ENCODE measurements at places on chromosomes 7 and 10. TPM values are rescaled to one million over a fixed set of nuclear protein-coding genes. Genes with fewer than 3 reads are reported as not detected.
A peak's percentile ranks its signal among the peaks of the same experiment; 100 is the strongest.

GRCh38 chr7:24455813-24456525 lies 117.3 kb upstream of the PALS2 start:
- DNase-seq = no peak

DNA sequence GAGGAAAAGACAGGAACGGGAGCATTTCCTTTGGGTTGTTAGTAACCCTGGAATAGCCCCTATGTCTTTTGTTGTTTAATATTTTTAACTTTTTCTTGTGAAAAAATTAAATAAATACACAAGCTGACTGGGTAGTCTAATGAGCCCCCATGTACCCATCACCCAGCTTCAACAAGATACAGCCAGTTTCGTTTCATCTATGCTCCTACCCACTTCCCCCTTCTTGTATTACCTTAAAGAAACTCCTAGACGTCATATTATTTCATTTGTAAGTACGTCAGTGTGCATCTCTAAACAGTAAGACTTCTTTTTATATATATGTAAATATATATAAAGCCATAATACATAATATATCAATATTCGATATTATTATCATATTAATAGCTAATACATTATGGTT lies 42.8 kb upstream of the NUB1 start:
- no peak for DNase-seq

DNA sequence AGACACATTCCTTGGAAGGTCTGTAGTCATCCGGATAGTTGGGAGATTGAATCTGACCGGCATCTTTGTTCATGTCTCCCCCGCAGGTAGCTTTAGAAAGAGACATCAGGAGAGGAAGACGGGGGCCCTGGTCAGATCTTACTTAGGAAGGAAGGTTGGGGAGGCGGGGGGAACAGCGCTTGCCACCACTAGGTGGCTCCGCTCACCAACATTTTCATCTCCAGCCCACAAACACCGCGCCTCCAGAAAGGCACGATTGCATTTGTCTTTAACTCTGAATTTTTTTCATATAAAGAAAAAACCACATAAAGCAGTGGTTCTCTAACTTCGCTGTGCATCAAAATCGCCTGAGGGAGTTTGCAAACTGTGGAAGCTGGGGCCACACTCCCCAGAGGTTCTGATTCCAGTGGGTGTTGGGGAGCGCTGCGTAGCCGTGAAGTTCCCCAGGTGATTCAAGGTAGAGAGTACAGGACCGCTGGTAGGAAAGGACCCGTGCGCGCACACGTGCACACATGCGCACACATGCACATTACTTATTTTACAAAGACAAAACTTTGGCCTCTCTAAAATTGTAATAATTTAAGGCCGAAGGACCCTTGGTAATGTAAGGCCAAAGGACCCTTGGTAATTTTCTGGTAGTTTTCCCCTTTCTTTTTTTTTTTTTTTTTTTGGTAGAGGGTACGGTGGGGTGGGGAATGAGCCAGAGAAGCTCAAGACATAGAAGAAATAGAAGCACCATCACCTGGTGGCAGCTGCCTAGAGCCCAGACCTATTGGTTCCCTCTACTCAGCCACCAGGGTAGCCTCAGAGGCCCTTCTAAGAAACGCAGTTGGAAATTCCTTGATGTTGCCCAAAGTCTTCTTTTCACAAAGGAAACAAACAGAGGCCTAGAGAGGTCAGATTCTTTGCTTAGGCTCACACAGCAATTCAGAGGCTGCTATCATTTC lies 37.4 kb upstream of the OPALIN start:
- peak; percentile 61 for DNase-seq

- no peak for DNase-seq
Measured at GRCh38 chr10:129322933-129323820, 143.9 kb upstream of the MGMT start.

DNA sequence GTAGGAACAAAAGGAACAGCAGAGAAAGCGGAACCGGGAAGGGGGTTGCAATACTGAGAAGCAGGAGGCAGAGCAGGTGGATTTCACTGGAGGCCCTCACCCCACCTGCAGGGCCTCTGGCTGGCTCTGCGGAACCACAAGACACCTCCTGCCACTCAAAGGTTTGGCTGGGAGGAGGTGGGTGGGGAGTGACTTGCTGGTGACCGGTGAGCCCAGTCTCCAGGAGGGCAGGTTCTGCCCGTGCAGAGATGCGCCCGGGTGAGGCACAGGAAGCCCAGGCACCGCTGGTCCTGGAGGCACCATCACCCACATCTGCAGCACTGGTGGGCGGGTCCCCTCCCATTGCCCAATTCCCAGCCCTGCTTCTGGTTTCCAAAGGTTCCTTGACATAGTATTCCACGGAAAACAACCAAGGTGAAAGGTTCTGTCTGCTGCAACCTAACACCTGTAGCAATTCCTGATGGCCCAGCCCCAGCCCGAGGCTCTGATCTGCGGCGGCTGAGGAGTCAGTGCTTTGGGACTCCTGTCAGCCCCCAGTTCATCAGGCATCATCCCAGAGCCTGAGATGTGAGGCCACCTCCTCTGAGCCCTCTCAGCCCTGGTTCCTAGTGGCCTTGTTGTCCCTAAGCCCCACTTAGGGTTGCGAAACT lies 64.4 kb downstream of the CALML3 start:
- DNase-seq = no peak

- no peak for DNase-seq
Measured at GRCh38 chr7:146658604-146659003, 542.0 kb downstream of the CNTNAP2 start.

- no peak for DNase-seq
Measured at GRCh38 chr10:130140425-130140824, 4.2 kb downstream of the GLRX3 start.

GRCh38 chr10:132666705-132667341 lies 119.1 kb downstream of the NKX6-2 start:
- DNase-seq = no peak

GRCh38 chr7:139044813-139045794 lies 9.3 kb upstream of the ZC3HAV1L start:
- DNase-seq = no peak

- DNase-seq = peak; percentile 81
Measured at GRCh38 chr7:47254081-47254977, 327.6 kb downstream of the TNS3 start.

- DNase-seq = no peak
Measured at GRCh38 chr7:22662556-22663356, 64.2 kb upstream of the IL6 start.

DNA sequence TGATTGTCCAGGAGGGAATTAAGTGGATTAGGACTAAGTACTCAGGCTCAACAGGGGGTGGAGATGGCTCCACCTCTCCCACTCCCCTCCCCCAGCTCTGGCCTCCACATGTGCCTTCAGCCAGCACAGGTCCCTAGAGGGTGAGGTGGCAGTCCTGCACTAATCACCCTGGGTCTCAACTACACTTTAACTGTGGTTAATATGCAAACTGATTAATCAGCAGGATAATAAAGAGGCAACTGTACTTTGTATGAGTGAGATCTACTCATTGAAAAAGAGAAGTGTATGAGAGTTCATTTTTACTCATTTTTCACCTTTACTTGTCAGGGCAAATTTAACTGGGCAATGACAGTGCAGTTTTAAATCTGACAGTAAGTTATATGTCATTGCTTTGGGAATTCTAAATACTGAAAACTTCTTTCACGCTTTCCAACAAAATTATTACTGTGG lies 223.8 kb upstream of the CCDC6 start:
- DNase-seq = peak; percentile 23

DNA sequence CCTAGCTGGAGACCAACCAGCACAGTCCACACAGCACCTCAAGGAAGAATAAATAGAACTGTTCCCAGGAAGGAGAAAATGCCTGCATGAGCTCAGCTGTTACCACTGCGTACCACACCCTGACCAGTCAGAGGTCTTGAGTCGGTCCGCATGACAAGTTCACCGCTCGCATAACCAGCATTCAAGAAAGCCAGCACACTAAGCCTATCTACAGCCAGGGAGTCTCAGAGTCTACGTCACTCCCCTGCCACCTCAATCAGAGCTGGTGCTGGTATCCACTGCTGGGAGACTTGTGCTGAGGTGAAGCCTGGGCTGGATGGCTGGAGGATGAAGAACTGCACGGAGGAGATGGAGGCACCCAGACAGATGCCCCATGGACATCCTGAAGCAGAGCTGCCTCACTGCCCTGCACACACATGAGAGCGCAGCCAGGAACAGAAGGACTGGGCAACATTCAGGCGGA lies 19.6 kb downstream of the AKR1C1 start:
- peak; percentile 58 for DNase-seq

DNA sequence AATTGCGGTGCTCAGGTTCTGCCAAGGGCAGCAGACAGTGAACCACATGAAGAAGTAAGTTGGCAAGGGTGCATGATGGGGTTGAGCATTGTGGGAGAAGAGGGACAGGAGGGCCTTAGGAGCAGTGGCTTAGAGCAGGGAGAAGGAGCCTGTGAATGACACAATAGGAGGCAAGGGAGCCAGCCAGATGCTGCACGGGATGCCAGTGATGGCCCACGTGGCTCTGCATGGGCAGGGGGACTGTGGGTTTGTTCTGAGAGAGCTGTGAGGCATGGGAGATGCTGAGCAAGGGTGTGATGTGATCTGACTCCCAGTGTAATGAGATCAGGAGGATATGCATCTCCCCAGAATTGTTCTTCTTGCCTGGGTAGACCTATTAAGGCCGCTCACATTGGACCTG lies 60.9 kb downstream of the C10orf90 start:
- no peak for DNase-seq

DNA sequence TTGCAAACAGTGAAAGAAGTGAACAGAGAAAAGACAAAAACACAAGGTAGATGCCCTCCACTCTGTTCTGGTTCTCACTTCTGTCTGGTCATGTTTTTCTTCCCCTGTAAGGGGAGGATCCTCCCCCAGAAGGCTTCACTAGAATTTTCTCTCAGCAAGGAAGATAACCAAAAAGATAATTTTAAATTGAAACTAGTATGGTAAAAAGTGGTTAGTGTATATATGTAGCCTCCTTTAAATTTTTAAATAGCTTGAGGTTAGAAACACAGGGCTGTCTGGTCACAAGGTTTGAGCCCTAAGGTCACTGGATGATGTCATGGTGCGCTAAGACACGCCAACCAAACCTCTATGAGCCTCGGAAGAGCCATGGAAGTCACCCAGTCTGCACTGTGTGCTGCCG lies 5.6 kb upstream of the PKD1L1 start:
- DNase-seq = no peak

DNA sequence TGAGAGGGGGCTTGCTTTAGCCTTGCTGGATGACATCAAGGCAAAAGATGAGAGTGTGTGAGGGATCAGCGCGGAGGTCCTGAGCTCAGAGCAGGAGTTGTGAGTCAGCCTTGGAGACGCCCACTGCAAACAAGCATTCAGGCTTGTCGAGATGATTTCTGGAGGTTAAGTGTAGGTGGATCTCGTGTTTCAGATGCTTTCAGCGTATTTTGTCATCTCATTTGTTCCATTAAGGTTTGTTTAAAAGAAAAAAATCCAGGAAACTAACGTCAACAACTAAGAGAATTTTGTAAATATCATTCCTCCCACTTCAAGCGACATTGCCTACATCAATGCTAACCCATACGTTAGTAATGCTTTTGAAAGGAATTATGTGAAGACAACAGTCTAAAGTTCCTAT lies 715.4 kb upstream of the NRP1 start:
- DNase-seq = no peak

GRCh38 chr10:4082861-4083260 lies 297.9 kb upstream of the KLF6 start:
- no peak for DNase-seq

DNA sequence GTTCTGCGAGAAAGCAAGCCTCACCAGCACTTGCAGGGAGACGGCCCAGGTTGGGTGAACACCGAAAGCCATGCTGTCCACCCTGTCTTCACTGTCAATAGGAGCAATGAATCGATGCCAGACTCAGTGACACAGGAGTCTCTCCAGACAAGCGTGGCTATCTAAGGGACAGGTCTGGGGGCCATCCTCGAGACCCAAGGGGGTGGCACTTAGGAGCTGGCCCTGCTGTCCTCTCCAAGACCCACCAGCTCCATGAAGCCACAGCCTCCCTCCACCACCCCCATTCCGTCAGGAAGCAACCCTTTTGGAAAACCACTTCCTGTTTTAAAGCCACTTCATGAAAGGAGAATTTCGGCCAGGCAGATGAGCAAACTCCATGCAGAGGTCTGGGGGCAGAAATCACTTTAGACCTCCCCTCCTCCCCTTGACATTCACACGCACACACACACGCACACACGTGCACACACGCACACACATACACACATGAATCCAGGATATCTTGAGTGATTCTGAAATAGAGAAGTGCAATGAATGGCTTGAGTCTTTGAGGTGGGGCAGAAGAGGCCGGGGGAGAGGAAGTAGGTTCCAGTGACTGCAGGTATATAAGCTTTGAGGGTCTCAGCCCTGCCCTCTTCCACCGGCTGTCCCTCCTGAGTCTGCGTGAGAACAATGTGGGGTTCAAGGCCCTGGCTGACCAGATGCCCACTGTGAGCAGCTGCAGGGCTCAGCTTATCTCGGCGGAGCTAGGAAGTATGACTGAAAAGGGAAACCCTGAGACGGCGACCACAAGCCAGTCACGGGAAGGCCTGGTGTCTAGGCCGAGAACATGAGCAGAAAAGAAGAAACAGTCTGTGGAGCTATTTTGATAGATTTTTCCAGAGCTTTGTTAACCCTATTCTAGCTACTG lies 25.0 kb downstream of the RGS10 start:
- DNase-seq = no peak

- DNase-seq = no peak
Measured at GRCh38 chr10:33150889-33151288, 183.6 kb downstream of the NRP1 start.

DNA sequence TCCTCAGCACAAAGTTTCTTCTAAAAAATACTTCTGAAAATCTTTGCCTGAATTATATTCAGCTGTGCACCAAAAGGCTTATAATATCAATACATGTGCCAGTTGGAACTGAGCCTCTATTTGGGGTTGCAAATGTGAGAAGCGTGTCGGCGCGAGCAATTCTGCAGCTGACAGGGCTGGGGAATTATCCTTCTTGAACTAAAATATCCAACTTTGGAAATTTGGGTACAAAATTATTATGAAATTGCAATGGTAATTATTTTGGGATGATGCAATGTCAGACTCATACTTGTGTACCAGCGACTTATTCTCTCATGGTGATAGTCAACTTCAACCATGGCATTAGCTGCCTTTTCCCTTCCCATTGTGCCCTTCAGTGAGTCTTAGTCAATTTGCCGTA lies 507.0 kb upstream of the KLF6 start:
- DNase-seq = no peak

DNA sequence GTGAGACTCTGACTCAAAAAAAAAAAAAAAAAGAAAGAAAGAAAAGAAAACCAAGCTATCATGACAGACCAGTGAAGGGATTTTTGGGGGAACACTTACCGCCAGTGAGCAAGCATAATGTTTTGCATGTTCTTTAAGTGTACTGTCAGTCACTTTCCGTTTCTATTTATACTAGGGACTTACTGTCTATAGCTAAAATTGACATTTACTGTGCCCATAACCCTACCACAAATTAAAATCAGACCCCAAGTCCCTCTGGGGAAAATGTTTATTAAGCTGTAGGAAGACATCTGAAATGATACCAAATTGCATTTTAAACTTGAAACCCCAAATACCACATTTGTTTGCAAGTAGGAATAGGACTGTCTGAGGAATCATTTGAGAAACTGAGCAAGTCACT lies 252.8 kb downstream of the TRIL start:
- no peak for DNase-seq

GRCh38 chr10:72204296-72204695 lies 11.5 kb upstream of the ANAPC16 start:
- no peak for DNase-seq

- no peak for DNase-seq
Measured at GRCh38 chr10:95475003-95475383, 86.2 kb downstream of the SORBS1 start.

COL26A1 gene
- 0.43 TPM for total RNA-seq

C10orf53 gene
- total RNA-seq = not detected

HYAL4 gene
- total RNA-seq = not detected

ASAH2B gene
- total RNA-seq = 1.4 TPM

GRID1 gene
- 1.5 TPM for total RNA-seq

LRRC18 gene
- not detected for total RNA-seq

VAX1 gene
- total RNA-seq = not detected

NCF1 gene
- 1.3 TPM for total RNA-seq

MSMB gene
- not detected for total RNA-seq

Data from pancreas (tissue), 10 donors.